ENCODE measurements at places on chromosomes 11 and 22.

DNA sequence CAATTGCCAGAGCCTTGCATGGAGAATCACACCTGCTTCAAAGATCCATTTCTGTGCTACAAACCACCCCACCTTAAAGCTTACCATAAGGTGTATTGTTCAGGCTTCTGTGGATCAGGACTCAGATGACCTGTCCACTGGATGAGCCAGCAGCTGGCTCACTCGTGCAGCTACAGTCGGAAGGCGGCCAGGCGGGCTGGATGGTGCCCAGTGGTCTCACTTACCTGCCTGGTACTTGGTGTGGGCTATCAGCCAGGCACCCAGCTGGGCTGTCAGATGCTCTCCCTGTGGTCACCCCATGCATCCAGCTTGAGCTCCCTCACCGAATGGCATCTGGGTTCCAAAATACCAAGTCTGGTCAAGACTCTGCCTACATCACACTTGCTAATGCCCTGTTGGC, 10.9 kb upstream of the APOBEC3B start:
- no peak for DNase-seq

DNA sequence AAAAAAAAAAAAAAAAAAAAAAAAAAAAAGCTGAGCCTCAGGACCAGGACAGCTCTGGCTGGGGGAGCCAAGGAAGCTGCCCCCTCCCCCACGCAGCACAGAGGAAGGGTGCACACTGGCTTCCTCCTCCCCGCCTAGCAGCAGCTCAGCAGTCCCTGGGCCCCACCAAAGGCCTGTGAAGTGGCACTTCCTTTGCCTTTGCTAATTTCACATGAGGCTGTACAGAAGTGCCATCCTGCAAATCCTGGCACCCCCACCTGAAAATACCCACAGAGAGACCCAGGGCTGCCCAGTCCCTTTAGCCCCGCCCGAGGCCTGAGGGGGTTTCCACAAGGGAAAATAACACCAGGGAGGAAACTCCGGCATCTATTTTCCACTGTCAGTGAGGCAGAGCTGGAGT, 3.9 kb downstream of the RHOG start:
- no peak for DNase-seq

DNA sequence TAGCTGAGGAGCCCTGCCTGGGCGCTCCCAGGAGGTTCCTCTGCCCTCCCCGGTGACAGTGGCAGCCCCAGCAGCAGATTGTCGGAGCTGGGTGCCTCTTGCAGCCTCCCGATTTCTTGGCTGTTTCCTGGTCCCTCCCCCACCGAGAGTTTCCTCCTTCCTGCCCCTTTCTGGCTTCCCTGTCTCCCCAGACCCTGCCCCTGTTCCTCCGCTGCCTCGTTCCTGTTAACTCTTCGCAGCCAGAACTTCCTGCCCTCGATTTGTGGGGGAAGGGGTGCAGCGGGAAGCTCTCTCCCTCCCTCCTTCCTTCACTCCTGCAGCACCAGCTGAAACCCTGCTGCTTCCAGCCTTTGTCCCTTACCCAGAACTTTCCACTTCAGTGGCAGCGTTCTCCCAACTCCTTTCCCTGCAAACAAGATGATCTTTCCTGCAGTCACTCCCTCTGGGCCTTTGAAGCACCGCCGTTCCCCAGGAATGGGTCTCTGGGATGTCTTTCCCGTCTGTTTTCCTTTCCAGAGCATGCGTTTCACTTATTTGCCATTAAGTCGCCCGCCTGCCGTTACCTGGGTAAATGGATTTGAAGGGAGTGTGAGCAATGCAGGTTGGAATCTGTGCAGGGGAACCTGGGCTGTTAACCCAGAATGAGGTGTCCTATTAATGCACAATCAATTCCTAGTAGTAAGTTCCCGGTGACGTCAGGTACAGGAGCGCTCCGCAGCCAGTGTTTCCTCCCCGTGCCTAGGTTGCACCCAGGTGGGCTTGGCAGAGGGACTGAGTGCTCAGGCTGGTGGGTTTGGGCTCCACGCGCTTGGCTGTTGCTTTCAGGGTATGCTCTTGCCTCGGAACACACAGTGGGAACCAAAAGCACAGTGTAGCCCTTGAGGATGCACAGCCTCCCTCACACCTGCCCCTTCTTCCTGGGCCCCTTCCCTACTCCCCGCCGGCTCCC, 4.3 kb downstream of the GRK2 start:
- peak; percentile 71 for DNase-seq

- DNase-seq, result no peak
Observed at GRCh38 chr11:70468256-70469195, 70.2 kb downstream of the CTTN start.

DNA sequence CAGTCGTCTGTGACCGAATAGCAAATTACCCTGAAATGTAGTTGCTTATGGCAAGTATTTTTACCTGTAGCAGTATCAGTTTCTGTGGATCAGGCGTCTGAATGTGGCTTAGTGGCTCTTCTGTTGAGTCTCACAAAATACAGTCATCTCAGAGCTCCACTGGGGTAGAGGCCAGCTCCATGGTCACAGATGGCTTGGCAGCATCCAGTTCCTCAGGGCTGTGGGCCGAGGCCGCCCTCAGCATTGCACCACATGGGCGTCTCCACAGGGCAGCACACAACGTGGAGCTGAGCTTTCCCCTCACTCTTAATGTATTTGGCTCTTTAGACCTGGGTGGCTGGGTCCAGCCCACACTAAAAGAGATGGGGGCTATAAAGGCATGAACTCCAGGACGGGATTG, 57.8 kb downstream of the SBF1 start:
- no peak for DNase-seq

- DNase-seq, result no peak
Observed at GRCh38 chr11:117743121-117743815, 53.7 kb downstream of the DSCAML1 start.

GRCh38 chr11:79481795-79482194, 41.0 kb upstream of the TENM4 start:
- no peak for DNase-seq

DNA sequence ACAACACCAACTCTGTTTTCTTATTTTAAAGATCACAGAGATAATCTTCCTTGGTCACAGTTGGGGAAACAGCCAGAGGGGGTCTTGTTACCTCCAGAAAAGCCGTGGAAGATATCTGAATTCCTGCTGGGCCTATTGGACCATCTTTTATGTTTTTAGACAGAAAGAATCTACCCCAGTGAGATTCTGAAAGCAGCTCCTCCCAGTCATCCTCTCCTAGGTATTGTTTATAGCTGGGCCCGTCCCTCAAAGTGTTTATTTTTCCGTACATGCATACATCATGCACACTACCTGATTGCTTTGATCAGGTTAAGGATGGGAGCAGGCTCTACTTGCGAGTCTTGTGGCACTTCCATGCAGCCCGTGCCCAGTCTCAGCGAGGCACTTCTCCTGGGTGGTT, 742.4 kb downstream of the NTM start:
- no peak for DNase-seq

DNA sequence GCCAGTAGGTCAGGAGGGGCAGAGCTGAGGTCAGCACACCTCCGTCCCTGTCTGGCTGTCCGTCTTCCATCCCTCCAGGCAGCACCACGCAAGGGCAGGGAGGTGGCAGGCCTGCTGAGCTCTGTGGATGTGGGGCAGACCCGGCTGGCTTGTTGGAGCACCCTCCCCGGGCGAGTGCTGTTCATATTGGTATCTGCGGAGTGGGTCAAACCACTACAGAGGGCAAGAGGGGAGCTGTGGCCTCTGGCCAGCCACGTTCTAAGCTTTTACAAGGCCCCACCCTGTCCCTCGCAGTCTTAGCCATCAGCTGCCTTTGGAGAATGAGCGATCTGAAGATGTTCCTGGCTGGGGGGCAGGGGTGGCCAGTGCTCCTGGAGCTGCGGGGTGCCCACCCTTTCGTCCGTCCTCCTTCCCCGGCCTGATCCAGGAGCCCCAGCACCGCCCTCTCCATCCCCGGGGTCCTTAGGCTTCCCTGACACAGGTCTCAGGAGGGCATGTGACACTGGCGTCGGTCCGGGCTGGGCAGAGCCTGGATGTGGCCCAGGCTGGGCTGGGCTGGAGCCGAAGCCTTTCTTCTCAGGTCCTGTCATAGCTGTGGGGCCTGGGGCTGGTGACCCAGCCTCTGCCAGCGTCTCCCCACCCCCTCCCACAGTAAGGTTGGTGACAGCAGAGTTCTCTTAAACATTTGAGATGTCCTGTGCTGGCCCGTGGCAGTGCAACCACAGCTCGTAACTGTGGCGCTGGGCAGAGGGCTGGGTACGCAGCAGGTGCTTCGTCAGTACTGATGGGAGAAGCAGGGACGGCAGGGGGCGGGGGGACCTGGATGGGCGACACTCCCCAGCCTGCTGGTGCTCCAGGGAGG, 31.7 kb upstream of the GRAMD4 start:
- no peak for DNase-seq

DNA sequence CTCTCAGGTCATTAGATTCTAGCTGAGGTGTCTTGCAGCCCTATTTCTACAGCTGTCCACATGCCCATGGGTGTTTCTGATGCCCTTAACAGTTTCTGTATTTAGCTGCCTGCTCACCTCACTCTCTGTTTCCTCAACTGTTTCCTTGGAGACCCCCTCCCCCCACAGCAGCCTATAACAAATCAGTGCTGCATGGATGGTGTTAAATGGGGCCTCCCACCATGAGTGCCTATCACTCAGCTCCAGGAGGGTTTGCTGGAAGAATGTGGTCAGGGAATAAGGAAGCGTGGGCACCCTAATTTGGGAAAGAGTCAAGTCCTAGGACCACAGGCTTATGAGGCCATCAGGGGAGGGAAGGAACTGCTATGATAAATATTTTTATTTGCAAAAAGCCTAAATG, 8.6 kb downstream of the KLHL35 start:
- no peak for DNase-seq

GRCh38 chr11:98455500-98456307, 565.0 kb upstream of the CNTN5 start:
- DNase-seq, result no peak

DNA sequence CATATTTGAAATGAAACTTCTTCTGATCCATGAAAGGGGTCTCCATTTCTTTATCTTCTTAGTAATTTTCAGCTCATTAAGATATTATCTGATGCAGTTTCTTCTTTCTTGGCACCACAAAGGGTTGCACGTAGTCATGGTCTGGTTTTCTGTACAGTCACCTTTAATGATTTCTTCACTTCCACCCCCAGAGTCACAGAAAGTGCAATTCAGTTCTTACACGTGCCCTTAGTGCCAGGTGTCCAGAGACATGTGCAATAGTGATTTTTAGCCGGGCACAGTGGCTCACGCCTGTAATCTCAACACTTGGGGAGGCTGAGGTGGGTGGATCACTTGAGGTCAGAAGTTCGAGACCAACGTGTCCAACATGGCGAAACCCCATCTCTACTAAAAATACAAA, 202.8 kb upstream of the MTNR1B start:
- no peak for DNase-seq

DNA sequence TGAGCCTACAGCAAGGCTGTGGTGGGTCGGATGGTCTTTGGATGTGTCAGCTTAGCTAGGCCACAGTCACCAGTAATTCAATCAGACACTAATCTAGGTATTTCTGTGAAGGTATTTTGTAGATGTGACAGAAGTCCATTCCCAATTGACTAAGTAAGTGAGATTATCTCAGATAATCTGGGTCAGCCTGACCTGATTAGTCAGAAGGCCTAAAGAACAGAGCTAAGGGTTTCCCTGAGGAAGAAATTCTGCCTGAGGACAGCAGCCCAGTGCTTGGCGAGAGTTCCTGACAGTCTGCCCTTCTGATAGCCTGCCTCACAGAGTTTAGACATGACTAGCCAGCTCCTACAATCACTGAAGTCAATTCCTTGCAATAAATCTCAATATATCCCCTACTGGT, 28.7 kb downstream of the GUCD1 start:
- DNase-seq, result no peak

DNA sequence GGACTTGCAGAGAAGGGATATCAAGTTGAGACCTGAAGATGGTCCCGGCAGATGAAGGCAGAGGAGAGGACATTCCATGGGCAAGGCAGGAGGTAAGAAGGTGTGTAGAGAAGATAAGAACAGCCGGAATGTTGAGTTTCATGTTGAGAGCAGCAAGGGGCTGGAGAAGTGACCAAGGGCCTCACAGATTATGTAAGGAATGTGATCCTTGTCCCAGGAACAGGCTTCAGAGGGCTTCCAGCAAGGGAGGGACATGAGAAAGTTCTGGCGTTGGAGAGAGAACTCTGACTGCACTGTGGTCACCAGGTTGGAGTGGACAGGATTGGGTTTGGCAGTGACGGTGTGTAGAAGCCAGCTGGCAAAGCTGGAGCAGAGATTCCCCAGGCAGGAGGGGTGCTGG, 27.6 kb upstream of the PPFIA1 start:
- no peak for DNase-seq

DNA sequence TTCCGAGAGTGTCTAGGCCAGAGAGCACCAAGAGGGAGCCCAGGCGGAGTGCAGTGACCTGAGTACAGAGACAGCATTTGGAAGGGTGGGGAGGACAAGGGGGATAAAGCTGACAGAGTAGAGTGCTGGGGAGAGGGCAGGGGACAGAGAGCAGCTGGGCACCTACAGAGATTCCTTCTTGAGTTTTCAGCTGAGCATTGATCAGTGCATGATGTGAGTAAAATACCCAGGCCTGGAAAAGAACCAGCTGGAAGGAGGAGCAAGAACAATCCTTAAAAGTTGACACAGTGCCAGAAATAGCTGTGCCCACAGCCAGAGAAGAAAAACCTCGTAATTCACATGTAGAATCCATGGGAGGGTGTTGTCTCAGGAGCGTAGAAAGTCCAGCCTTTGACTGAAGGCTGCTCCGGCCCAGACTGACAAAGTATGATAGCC, 33.9 kb upstream of the PANX2 start:
- peak; percentile 16 for DNase-seq

- peak; percentile 96 for DNase-seq
Observed at GRCh38 chr11:3905080-3905953, 49.9 kb downstream of the STIM1 start.

- no peak for DNase-seq
Observed at GRCh38 chr22:43996170-43996980, 27.7 kb upstream of the PARVB start.

DNA sequence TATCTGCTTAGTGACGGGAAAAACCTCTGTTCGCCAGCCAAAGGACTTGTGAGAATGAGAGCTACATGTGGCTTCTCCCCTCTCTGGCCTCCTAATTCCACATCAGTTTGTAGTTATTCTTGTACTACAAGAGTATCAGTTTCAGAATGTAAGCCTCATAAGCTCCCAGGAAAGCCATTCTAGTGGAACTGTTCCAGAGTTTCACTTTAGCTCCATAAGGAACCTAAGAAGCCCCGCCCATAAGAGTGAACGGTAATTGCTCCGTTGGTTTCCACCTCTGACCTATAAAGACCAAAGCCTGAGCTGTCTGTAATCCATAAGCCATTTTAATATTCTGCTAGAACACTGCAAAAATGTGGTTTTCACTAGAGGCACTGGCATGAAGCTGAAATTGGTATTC, 53.0 kb downstream of the SIK3 start:
- DNase-seq, result peak; percentile 84

- no peak for DNase-seq
Observed at GRCh38 chr11:71449596-71449995, 1.4 kb upstream of the DHCR7 start.

GRCh38 chr11:18804199-18804999, 12.8 kb upstream of the PTPN5 start:
- DNase-seq, result peak; percentile 18

GRCh38 chr11:57237204-57237681, at the start of gene APLNR:
Gene APLNR, minus strand, starts transcription at chr11:57237250. Its CDS starts 246 bp downstream, at chr11:57237004.
- DNase-seq, result no peak

GRCh38 chr11:65183201-65183891, 1.6 kb downstream of the CAPN1 start:
- no peak for DNase-seq
